Left lung (tissue), 14 donors: ENCODE measurements at places on chromosomes 12 and 14. TPM values are rescaled to one million over a fixed set of nuclear protein-coding genes. Genes with fewer than 3 reads are reported as not detected.

The ATF7 gene
- 48.7 TPM for total RNA-seq

The RND1 gene
- 28.1 TPM for total RNA-seq

DNA sequence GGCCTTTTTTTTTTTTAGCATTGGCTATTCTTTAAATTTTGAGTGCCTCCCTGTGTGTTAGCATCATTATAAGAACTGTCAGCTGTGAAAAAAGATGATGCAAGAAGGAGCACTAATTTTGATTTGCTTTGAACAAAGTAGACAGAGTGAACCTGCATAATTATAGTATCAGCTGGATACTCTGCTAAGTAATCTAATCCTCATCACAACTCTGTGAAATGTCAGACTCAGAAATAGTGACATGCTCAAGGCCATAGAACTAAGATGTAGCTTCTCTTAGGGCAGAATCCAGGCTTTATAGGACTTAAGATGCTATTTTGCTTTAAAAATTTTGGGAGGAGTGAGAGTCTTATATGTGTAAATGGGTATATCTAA is 31.9 kb downstream of the FBXO34 start:
- DNase-seq = no peak

GRCh38 chr14:77372304-77372841 is 4.5 kb downstream of the TMED8 start:
- DNase-seq = no peak

DNA sequence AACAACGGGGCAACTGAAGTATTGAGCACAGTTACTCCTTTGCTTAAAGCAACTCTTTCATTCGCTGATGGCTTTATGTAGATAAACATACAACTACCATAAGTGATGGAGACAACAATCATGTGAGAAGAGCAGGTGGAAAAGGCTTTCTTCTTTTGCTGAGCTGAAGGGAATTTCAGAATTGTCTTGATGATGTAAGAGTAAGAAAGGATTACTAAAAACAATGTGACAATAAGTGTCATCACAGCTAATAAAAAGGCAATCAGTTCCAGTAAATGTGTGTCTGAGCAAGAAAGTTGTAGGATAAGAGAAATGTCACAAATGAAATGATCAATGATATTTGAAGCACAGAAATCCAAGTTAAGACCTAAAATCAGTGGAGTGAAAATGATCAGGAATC is 647 bp downstream of the OR6C70 start:
- DNase-seq = no peak

GRCh38 chr14:97523936-97524335 is 726.8 kb downstream of the VRK1 start:
- DNase-seq = no peak

- no peak for DNase-seq
Observed at GRCh38 chr12:49273726-49274395, 9.0 kb downstream of the TUBA1C start.

GRCh38 chr14:77319422-77319821 is 1.3 kb downstream of the POMT2 start:
- DNase-seq = no peak

- DNase-seq = peak; percentile 72
Observed at GRCh38 chr14:49768301-49769121, 558 bp downstream of the KLHDC2 start.

The PYGL gene
- 48.8 TPM for total RNA-seq

- DNase-seq = no peak
Observed at GRCh38 chr12:124397807-124398577, 103.1 kb downstream of the RFLNA start.

DNA sequence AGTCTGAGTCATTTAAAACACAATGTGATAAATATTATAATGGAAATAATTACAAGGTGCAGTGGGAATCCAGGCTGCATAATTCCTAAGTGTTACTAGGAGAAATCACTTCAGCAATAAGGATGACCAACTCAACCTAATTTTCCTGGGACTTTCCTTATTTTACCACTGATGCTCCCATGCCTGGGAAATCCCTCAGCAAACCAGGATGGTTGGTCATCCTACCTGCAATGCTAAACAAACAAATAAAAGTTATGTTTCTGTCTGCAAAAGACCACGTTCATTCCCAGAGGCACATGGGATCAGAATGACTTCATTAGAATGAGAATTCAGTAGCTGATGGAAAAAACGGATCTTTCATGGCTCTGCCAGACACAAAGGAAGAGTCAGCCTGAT is 130.8 kb upstream of the RAP1B start:
- DNase-seq = no peak

- no peak for DNase-seq
Observed at GRCh38 chr12:6073426-6073825, 51.0 kb downstream of the VWF start.

GRCh38 chr12:7907009-7907408 is 29.0 kb downstream of the SLC2A3 start:
- no peak for DNase-seq

DNA sequence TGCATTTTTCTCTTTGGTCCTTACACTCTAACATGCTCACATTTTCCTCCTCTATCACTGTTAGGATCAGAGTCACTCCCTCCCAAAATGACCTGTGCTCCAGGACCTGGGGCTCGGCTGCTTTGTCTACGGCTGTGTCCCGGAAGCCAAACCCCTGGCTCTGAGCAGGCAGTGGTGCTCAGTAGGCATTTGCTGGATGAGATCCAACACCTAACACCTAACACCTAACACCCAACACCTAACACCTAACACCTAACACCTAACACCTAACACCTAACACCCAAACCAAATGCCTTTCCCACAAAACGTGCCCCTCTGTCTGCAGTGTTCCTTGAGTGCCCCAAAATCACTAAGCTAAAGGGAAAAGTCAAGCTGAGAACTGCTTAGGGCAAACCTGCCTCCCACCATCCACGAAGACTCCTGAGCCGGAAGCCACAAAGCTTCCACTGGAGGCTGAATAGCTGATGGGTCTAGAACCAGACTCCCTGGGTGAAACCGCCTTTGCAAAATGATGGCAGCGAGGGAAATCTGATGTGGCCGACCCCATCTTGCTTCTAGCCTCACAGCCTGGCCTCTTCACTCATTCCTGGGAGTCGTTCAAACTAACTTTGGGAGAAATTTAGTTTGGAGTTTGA is 29.2 kb downstream of the HSP90AA1 start:
- DNase-seq = no peak

The AMDHD1 gene
- total RNA-seq = 2.4 TPM

GRCh38 chr14:80754696-80755095 is 186.8 kb downstream of the CEP128 start:
- DNase-seq = no peak

DNA sequence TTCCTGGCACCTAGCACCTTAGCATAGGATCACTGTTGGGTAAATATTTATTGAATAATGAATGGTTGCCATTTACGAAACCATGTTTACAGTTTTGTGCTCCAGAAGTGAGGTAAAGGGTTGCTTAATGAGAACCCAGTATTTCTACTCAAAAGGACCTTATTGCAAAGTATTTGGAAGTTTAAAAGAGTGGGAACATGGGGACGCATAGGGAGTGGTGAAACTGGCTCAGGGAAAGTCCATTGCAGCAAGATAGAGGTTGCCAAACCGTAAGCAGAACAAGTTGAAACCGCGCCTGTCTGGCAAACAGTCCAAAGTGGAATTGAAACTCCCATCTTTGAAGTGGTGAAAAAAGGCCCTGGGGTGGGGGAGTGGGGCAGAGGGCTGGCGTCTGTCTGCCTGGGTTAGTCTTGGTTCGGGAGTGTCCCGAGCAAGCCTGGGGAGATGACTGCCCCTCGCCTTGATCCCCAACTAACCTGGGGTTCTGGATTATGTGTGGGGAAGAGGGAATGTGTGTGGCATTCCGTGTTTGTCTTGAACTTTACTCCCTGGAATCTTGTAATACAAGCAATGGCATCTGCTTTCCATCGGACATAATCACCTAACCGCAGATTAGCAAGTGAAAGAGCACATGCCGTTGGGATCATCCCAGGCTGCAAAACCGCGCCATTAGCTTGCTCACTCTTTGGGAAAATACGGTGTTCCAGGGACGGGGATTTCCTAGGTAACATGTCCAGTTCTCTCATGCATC is 7.2 kb downstream of the ALDH2 start:
- DNase-seq = peak; percentile 68

DNA sequence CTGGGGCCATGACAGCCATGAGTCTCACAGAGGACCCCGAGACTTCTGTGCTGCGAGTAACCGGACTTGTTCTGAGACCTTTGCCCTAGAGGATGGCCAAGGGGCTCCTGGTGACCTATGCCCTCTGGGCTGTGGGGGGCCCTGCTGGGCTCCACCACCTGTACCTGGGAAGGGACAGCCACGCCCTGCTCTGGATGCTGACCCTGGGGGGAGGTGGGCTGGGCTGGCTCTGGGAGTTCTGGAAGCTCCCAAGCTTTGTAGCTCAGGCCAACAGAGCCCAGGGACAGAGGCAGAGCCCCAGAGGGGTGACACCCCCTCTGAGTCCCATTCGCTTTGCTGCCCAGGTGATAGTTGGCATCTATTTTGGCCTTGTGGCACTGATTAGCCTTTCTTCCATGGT is 2.1 kb downstream of the DNAJC22 start:
- DNase-seq = no peak

The MMP17 gene
- total RNA-seq = 2.7 TPM

The PTGDR gene
- total RNA-seq = 0.73 TPM

DNA sequence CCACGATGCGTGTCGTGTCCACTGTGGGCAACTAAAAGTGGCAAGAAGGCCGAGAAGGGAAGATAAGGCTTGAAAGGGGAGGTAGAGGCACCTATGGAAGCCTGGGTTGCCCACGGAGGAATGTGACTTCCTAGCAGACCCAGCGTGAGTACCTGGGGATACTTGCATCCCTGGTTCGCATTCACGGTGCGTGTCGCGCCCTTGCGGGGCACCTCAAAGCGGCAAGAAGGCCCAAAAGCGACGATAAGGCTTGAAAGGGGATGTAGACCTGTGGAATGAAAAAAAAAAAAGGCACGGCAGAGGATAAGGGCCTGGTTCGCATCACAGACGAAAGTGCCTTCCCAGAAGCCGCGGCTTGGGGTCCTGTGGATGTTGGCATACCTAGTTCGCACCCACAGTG is 282.9 kb downstream of the ALG10 start:
- DNase-seq = no peak

- DNase-seq = no peak
Observed at GRCh38 chr12:41380878-41381277, 192.8 kb downstream of the PDZRN4 start.

DNA sequence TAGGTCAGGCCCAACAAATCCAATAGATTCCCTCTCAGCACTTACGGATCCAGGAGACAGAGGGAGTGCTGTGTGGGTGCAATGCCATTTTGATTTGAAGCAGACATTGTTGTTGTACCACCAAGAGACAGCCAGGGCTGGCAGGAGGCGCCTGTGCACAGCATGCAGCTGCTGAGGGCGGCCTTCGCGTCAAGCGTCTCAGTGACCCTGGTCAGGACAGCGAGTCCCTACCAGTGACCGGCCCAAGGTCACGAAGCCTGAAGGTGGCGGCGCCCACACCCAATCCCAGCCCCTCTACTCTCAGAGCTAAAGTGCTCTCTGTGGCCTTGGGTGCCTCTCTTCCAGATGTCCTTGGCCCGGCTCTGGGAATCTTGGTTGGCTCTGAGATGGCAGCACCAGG is 40.5 kb downstream of the PRMT8 start:
- no peak for DNase-seq

DNA sequence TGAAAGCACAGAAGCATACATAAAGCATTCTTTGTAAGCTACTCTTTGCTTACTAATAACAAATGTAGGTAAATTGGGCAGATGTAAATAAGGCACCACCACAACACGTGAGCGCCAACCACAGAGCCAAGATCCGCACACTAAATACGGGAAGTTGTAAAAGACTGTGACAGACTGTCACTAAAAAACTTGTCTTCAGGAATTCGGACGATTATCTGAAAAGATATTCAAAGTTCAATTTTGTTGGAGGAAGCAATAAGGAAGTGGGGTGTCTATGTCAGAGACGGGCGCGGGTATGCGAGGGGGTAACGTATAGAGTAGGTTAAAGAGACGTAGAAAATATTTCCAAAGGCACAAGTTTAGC is 1.5 kb upstream of the HSP90B1 start:
- peak; percentile 53 for DNase-seq

DNA sequence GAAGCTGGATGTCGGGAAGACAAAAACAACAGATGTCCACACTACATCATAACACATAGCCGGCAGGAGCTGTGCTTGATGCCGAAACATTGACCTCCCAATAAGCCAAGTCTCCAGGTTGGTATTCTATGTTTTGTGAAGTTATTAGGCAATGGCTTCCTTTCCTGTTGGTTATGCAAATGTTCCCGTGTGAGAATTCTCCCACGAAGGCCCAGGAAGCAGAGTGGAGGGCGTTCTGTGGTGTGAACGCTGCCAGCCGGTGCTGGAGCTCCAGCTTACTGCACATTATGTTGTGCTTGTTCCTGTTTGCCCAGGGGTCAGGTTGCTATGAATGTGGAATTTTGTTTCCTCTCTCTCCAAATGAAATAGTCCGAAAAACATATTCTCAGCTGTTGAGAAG is 156.4 kb upstream of the HMGA2 start:
- DNase-seq = no peak

The MAX gene
- total RNA-seq = 87.2 TPM

- no peak for DNase-seq
Observed at GRCh38 chr12:12048714-12049113, 22.0 kb upstream of the BCL2L14 start.

DNA sequence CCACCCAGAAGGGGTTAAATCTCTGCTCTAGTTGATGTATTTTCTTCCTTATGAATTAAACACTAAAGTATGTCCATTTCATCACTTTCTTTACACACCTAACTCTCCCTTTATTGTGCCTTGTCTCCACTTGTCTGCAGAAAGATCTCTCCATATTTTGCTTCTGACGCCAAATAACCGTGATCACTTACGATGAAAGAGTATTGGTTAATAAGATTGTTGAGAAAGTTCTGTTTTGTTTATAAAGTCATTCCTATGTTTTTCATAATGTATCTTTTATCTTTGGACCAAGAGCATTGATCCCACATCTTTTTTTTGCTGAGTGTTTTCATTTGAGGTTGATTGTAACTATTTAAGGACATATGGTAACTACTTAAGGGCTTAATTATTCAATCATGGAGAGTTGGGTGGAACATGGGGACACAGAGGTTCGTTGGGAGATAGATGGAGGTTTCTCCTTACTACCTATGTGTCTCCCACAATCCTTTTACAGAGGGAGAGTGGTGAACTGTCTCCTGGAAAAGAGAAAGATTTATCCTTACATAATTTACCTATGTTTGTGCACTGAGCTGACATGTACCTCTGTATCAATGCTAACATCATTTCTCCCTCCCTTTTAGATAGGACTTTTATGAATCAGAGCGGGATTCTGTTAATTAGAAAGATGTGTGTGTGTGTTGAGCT is 120.7 kb upstream of the SLC38A2 start:
- no peak for DNase-seq

GRCh38 chr14:20697273-20698017 is 8.9 kb downstream of the ANG start:
- peak; percentile 49 for DNase-seq

GRCh38 chr12:63276537-63277365 is 125.8 kb upstream of the AVPR1A start:
- DNase-seq = no peak
